B cell (primary cell): ENCODE measurements at places on chromosomes 1 and 21.

GRCh38 chr1:43520100-43520778, 10.4 kb upstream of the PTPRF start:
- DNase-seq: no peak

DNA sequence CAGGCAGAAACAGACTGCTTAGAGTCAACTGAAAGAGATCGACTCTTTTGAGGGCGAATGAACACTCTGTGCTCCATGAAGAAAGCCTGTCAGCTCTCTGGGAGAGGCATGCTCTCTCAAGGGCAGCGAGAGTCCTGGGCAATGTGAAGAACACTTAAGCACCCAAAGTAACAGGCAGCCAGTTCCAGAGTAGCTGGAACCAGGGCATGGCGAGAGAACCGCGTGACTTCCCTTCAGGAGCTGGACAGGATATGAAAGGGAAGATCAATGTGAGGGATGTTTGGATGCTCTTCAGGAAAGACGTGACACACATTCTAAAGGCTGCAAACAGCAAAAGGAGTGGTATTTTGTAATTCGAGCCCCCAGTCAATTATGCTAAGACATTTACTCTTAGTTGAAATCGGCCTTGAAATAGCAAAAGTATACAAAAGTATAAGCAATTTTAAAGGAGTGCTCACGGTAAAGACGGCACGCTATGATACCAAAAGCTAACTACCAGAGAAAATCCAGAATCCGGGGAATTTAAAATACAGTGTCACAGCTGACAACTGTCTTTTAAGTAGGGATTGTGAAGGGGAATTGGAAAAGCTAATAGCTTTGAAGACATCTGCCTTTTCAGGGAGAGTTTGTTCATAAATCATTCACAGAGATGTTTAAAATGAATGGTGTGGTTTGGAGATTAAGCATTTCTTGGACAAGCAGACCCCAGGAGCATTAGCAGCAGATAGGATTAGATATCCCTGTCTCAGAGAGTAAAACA, 20.8 kb downstream of the ADAMTS5 start:
- DNase-seq: no peak

DNA sequence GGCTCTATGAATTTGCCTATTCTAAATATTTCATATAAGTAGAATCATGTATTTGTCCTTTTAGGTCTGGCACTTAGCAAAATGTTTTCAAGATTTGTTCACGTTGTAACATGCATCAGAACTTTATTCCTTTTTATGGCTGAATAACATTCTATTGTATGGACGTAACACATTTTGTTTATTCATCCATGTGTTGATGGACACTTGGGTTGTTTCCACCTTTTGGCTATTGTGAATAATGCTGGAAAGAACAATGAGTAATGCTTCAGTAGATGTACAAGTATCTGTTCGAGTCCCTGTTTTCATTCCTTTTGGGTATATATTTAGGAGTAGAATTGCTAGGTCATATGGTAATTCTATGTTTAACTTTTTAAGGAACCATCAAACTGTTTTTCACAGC, 24.7 kb downstream of the SLC35A3 start:
- no peak for DNase-seq

GRCh38 chr1:89262643-89263042, 10.0 kb downstream of the GBP5 start:
- no peak for DNase-seq

DNA sequence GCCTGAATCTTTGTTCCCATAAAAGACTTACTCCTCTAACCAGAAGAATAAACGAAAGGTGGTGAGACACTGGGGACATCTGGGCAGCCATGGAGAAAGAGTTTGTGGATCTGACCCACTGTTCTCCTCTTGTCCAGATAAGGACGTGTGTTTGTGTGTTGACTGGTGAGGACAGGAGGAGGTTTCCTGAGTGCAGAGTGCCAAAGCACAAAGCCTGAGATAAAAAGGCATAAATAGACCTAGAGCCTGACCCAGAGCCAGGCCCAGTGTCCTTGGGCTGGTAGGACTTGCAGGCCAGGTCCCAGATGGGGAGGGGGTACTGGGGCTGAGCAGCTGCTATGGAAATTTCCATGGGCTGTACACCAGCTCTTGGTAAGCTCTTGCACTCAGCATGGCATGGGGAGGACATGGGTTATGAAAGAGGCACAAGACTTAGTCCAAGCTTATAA, 19.6 kb upstream of the COQ8A start:
- DNase-seq: no peak

DNA sequence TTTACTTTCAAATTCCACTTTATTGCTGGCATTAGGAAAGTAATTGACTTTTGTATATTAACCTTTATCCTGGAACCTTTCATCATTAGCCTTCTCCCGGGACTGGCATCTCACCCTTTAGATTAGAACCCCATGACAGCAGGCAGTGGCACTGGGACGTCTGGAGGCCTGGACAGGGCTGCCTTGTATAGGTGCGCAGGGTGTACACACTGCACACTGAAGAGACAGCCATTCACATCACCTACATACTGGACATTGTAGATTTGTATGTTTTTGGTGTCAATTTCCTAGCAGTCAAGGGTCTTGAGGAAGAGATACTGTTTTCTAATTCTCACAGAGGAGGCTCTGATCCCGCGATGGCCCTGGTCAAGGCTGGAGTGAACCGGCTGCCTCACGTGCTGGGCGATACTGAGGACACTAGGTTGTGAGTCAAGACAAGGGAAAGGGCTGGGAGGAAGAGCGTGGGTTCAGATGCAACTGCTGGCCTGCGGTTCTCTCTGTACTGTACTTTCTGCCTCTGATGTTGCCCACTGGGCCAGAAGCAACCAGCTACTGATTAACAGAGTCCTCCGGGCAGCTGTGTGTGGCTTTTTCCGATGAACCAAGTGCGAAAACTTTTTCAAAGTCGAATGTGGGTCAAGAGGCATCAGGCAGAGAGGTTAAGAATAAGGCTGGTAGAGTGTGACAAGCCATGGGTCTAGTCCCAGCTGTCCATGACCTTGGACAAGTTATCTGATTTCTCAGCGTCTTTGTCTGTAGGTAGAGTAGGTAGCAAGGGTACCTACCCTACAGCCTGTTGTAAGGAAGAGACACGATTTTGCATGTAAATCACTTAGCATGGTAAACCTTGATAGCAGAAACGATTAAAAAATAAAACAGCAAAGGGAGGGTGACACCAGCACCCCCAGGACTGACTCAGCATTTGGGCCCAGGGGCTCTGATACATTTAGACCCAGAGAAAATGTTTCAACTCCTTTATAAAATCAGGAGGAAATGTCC, 38.2 kb upstream of the SLC25A33 start:
- DNase-seq: no peak
